WTC11 (cell line): ENCODE measurements at places on chromosomes 4 and X. TPM values are rescaled to one million over a fixed set of nuclear protein-coding genes. Genes with fewer than 3 reads are reported as not detected.
A peak's percentile ranks its signal among the peaks of the same experiment; 100 is the strongest.

- peak overlapping the region; percentile 93 for H3K4me3 ChIP-seq
- DNase-seq: peak; percentile 12
- no peaks in the 10 kb centered on the region for H3K27me3 ChIP-seq
- peaks cover 60% of the 10 kb centered on the region for H3K4me1 ChIP-seq
- peak overlapping the region; percentile 98 for H3K27ac ChIP-seq
- peaks cover 26% of the 10 kb centered on the region for H3K36me3 ChIP-seq
Measured at GRCh38 chrX:12975991-12976558, 1.2 kb downstream of the TMSB4X start.

DNA sequence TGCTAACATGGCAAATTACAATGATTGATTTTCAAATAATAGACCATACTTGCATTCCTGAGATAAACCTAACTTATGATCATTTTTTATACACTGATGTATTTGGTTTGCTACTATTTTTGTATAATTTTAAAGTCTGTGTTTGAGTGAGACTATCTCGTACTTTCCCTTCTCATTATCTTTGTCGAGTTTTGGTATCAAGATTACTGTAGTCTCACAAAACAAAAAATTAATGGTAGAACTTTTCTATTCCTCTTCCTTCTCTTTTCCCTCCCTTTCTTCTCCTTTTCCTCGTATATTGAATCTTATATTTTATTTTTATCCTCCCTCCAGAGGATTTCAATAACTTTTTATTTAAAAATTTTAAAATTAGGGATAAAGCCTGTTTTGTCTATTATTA lies 41.5 kb downstream of the RGS12 start:
- no peak overlapping the region for H3K4me3 ChIP-seq
- H3K27ac ChIP-seq: no peak overlapping the region
- H3K36me3 ChIP-seq: no peaks in the 10 kb centered on the region; the same call in 1 of the 2 replicates
- DNase-seq: no peak

- H3K4me3 ChIP-seq: peak overlapping the region; percentile 82
- peaks cover 50% of the 10 kb centered on the region for H3K27me3 ChIP-seq
- peak; percentile 30 for DNase-seq
- H3K36me3 ChIP-seq: peaks cover 10% of the 10 kb centered on the region
- no peak overlapping the region for H3K27ac ChIP-seq
Measured at GRCh38 chr4:170025523-170026252, 507 bp downstream of the MFAP3L start.

- H3K27ac ChIP-seq: no peak overlapping the region
- no peak overlapping the region for H3K4me3 ChIP-seq
- no peak for DNase-seq
- no peaks in the 10 kb centered on the region for H3K27me3 ChIP-seq
- H3K4me1 ChIP-seq: peaks cover 9% of the 10 kb centered on the region
- H3K36me3 ChIP-seq: no peaks in the 10 kb centered on the region
Measured at GRCh38 chr4:82712561-82712960, 86.0 kb downstream of the SCD5 start.

The LDB2 gene
- total RNA-seq: 62.4 to 67.4 TPM (median 67.3 TPM) in 3 replicates

The UGT2B17 gene
- total RNA-seq: 0.14 to 0.18 TPM in 2 of 3 replicates, not detected in the other
